ENCODE measurements at places on chromosomes 4 and X.
A peak's percentile ranks its signal among the peaks of the same experiment; 100 is the strongest.

GRCh38 chrX:103791228-103791627, 14.6 kb downstream of the PLP1 start:
- no peak for DNase-seq

- DNase-seq = peak; percentile 81
Observed at GRCh38 chr4:145545538-145546174, 64.0 kb downstream of the SMAD1 start.

DNA sequence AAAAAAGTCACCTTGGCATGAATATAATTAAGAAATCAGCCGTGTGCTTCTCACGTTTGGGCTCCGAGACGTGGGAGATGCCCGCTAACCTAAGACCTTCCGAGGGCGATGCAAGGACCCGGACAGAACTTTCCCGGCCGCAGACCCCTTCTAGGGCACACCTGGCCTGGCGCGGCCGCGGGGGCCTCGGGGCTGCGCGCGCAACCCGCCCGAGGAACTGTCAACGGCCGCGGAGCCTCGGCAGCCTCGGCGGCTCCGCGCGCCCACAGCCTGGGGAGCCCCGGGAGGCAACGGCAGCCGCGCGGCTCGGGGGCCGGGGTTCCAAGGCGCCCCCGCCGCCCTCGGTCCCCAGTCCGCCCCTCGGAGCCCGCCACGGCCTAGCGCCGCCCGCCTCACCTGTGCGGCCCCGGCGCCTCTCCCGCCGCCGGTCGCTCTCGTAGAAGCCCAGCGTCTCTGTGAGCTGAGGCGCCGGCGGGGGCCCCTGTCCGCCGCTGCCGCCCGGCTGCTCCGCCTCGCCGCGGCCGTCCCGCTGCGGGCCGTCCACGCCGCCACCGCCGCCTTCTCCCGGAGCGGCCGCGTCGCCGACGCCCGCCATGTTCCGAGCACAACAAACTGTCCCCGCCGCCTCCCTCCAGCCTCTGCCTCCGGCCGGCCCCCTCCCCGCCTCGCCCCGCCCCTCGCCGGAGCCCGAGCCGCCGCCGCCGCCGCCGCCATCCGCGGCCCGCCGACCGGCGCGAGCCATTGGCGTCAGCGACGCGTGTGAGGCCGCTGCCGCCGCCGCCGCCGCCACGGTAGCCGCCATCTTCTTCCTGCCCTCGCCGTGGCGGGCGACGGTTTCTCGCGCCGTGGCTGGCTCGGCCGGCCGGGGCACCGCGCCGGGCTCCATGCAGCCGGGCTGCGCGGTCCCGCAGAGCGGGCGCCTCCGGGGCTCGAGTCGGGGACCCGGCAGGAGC, at the start of gene TAPT1:
TAPT1 (minus strand) TSS at position 609 of the 953 bp plus-strand sequence; CDS start at position 595, 14 bp downstream.
- DNase-seq = peak; percentile 70

DNA sequence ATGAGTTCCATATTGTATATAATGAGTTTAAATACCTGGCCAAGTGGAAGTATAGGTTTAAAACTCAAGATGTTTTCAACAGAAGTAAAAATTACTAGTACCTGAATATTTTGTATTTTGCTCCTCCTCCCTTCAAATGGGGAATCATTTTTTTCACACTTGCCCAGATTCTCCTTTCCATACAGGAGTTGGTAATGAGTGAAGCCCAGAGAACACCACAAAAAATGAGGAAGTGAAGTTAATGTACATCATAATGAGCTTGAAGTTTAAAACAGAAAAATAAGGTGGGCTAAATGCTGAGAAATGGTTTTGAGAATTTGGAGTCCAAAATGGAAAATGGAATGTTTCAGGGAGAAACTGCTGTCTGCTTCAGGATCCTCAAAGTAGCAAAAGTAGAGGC, 364.8 kb upstream of the EMCN start:
- DNase-seq = no peak

- DNase-seq = no peak
Observed at GRCh38 chrX:13013363-13014110, 30.9 kb downstream of the FAM9C start.

GRCh38 chr4:148065075-148065474, 333.2 kb downstream of the ARHGAP10 start:
- no peak for DNase-seq

DNA sequence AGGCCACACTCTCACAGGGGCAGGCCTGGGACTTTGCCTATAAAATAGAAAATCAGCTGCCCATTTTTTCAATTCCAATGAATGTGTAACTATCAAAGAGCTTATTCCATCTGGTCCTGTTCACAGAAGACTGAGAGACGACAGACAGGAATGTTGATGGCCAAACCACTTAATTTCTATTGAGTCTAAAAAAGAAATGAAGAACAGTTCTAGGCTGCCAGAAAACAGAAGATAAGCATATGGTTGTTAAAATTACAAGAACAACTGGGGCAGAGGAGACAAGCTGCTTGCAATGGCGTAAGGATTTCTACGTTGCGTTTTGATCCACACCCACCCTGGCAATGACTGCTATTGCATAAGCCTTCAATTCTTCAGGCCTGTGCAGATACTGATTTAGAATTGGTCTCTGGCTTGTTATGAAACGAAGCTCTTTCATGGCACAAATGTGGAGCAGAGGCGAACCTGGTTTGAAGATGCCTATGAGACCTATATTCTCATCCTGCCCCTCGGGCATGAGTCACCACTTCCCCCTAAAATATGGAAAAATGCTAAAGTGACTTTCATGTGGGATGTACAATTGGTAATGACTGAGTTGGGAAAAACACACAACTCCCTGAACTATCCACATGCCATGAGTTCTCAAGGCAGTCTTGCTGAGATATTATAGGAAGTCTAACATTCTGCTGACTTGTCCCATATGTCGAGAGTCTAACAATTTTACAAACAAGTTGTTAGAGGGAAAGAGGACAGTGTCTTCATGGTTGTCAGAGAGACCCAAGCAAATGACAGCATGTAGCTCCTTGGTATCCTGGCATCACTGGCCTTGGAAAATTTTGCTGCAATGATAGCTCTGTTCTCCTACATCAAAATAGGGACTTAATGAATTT, 37.9 kb upstream of the SORBS2 start:
- no peak for DNase-seq

DNA sequence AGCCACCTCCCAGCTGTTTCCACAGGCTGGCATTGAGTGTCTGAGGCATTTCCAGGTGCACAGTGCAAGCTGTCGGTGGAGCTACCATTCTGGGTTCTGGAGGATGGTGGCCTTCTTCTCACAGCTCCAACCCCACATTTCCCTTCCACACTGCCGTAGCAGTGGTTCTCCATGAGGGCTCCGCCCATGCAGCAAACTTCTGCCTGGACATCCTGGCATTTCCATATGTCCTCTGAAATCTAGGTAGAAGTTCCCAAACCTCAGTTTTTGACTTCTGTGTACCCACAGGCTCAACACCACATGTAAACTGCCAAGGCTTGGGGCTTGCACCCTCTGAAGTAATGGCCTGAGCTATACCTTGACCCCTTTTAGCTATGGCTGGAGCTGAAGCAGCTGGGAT, 10.3 kb upstream of the FRMPD4 start:
- no peak for DNase-seq

DNA sequence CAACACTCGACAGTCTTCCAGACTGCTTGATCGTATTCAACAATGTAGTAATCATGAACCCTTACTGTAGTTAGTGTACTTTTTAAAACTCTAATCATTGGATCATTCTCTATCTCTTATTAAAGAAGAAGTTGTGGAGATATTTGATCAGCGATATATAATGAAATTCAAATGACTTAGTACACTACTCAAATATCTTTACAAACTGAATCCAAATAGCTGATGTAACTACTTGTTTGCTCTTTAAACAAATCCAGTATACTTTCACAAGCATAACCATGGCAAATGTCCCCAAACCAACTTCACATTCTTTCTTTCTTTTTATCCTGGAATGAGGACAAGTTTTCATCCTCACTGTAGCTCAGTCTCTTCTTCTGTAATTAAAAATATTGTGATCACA, 1569.9 kb upstream of the ADGRL3 start:
- no peak for DNase-seq

GRCh38 chrX:17403189-17403691, 28.2 kb downstream of the NHS start:
- no peak for DNase-seq

- DNase-seq = no peak
Observed at GRCh38 chr4:6896035-6896434, 13.6 kb upstream of the TBC1D14 start.

GRCh38 chr4:2269618-2270163, 7.8 kb upstream of the MXD4 start:
- DNase-seq = no peak

DNA sequence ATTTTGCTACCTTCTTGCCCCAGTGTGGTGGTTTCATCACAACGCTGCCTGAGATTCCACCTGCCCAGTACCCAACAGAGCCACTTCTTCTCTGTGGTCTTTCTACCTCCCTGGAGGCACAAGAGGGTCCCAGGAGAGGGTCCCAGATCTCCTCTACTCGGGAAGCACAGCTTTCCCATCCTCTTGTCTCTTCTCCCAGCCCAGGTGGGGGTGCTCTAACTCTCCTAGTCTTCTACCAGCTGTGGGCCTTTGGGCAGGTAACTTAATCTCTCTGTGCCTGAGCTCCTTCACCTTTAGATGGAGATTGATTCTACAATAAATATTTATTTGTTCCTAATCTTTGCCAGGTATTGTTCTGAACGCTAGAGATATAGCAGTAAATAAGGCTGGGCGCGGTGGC, 1.8 kb upstream of the HPGDS start:
- no peak for DNase-seq

- DNase-seq = peak; percentile 11
Observed at GRCh38 chrX:119605464-119606279, 552 bp downstream of the NKRF start.

DNA sequence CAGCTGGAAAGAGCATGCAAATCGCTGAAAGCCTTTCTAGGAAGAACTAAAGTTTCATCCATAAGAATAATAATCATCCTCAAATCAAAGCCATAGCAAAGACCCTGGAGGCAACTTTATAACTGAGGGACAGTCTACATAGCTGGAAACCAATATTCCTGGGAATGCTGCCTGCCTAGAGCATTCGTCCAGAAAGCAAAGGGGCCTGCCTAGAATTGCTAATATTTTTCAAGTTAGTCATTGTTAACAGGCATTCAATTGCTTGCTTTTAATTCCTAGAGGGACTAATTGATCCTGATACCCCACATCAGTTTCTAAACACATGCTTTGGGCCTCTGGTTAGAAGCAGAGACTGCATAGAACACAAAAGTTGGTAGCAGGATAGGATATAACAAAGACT, 4.2 kb upstream of the PPARGC1A start:
- DNase-seq = no peak

GRCh38 chr4:156194896-156195295, 241.2 kb upstream of the CTSO start:
- DNase-seq = no peak

GRCh38 chr4:158327525-158327924, 117.2 kb downstream of the TMEM144 start:
- no peak for DNase-seq

DNA sequence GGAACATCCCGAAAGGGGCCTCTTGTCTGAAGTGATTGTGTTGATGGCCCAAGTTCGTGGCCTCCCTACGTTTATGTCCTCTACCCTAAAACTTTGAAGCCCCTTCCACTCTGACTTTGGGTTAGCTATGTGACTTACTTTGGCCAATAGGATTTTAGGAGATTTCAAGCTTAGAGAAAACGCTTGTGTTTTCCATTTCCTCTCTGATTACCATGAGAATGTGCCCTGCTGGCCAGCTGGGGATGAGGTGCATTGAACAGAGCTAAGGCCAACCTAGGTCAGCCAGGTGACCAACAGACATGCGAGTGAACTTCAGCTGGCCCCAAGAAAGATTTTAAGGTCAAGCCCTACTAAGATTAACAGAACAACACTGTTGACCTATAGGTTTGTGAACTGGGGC, 82.4 kb downstream of the SLC2A9 start:
- no peak for DNase-seq
